Esophagus muscularis mucosa (tissue), 4 donors: ENCODE measurements at places on chromosomes 7 and 10. TPM values are rescaled to one million over a fixed set of nuclear protein-coding genes. Genes with fewer than 3 reads are reported as not detected.

- no peak for DNase-seq
- H3K27me3 ChIP-seq, result no peaks in the 10 kb centered on the region
- H3K27ac ChIP-seq, result no peak overlapping the region
Measured at GRCh38 chr10:23015021-23015707, 80.2 kb upstream of the MSRB2 start.

DNA sequence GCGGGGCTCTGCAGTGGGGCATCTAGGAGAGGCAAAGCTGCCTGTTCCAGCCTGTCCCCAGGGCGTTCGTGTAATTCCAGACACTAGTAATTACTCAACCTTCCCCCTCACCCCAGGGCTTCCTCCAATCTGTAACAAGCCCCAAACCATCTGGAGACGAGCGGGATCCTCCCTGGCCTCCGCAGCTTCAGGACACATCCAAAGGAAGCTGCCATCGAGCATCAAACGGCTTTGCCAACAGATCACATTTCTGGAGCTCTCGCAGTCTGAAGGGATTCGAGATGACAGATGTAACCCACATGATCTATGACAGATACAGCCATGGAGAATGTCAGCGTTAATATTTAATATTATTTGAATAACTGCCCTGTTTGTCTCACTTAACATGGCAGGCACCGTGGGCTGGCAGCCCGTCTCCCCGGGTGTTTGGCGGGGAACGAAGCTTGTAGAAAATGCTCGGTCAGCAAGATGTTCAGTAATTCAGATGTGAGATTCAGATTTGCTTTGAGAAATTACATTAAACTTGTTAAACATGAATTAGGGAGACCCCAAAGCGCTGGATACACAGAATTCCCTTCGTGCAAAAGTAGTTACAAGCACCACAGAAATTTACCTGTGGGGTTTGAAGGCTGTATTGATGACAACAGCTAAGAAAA lies 108.5 kb upstream of the C7orf33 start:
- H3K36me3 ChIP-seq, result no peaks in the 10 kb centered on the region
- H3K4me3 ChIP-seq, result no peak overlapping the region
- H3K27me3 ChIP-seq, result no peaks in the 10 kb centered on the region
- DNase-seq, result no peak

GRCh38 chr7:105218215-105218614 lies 170.5 kb downstream of the SRPK2 start:
- H3K4me1 ChIP-seq, result peaks cover 7% of the 10 kb centered on the region
- no peaks in the 10 kb centered on the region for H3K36me3 ChIP-seq
- H3K27ac ChIP-seq, result no peak overlapping the region
- H3K27me3 ChIP-seq, result no peaks in the 10 kb centered on the region
- H3K4me3 ChIP-seq, result no peak overlapping the region

GRCh38 chr7:107258737-107259136 lies 89.9 kb downstream of the HBP1 start:
- no peaks in the 10 kb centered on the region for H3K36me3 ChIP-seq
- no peak overlapping the region for H3K27ac ChIP-seq
- H3K27me3 ChIP-seq, result no peaks in the 10 kb centered on the region

DNA sequence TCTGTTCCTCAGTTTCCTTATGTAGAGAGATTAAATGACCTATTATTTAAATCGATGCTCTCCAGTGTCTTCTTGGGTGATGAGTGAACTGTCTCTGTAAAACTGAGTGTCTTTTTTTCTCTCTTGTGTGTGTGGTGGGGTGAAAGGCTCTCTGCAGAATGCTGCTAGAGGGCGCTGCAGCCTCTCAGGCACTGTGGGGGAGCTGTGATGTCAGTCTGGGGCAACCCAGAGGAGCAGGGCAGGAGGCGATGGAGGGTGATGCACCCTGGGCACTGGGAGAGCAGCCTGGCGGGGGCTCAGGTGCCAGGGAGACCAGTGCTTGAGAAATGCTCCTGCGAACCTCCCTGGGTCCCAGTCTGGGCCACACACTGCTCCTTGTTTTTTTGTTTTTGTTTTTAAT lies 110.1 kb upstream of the POM121L12 start:
- no peaks in the 10 kb centered on the region for H3K27me3 ChIP-seq
- H3K4me1 ChIP-seq, result no peaks in the 10 kb centered on the region
- H3K27ac ChIP-seq, result no peak overlapping the region

GRCh38 chr10:98556061-98556460 lies 109.3 kb upstream of the HPS1 start:
- no peaks in the 10 kb centered on the region for H3K4me1 ChIP-seq
- H3K36me3 ChIP-seq, result no peaks in the 10 kb centered on the region
- H3K27ac ChIP-seq, result no peak overlapping the region
- no peak for DNase-seq
- no peaks in the 10 kb centered on the region for H3K27me3 ChIP-seq

The HHEX gene
- 8.3 TPM for total RNA-seq

- H3K27ac ChIP-seq, result no peak overlapping the region
- no peaks in the 10 kb centered on the region for H3K36me3 ChIP-seq
- DNase-seq, result no peak
Measured at GRCh38 chr7:46972205-46972604, 609.7 kb downstream of the TNS3 start.

The PILRA gene
- total RNA-seq, result 3.3 TPM

DNA sequence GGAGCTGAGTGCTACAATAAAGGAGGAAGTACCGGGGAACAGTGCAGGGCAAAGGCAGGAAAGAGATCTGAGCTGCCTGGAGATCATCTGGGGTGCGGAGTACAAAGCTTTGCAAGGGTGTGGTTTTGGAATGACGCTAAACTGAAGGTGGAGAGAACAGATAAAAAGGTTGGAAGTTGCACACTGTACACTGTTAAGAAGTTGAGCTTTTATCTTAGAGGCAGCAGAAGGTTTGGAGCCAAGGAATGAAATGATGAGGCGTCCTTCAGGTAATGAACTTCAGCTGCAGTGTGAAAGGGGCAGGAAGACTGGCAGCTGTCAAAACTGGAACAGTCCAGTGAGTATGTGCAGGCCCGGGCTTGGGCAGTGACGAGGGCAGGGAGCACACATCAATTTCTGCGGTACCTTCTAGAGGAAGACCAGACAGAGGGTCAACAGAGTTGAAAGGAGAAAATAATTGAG lies 7.2 kb upstream of the ANKRD61 start:
- DNase-seq, result no peak
- peaks cover 3% of the 10 kb centered on the region for H3K4me1 ChIP-seq
- no peak overlapping the region for H3K4me3 ChIP-seq
- no peaks in the 10 kb centered on the region for H3K27me3 ChIP-seq
- H3K27ac ChIP-seq, result no peak overlapping the region
- H3K36me3 ChIP-seq, result peaks cover 80% of the 10 kb centered on the region

The LIPK gene
- not detected for total RNA-seq

GRCh38 chr10:77392236-77392721 lies 245.3 kb downstream of the KCNMA1 start:
- H3K27ac ChIP-seq, result peak overlapping the region; percentile 76
- no peak for DNase-seq
- H3K4me3 ChIP-seq, result no peak overlapping the region
- peaks cover 70% of the 10 kb centered on the region for H3K4me1 ChIP-seq
- no peaks in the 10 kb centered on the region for H3K36me3 ChIP-seq

DNA sequence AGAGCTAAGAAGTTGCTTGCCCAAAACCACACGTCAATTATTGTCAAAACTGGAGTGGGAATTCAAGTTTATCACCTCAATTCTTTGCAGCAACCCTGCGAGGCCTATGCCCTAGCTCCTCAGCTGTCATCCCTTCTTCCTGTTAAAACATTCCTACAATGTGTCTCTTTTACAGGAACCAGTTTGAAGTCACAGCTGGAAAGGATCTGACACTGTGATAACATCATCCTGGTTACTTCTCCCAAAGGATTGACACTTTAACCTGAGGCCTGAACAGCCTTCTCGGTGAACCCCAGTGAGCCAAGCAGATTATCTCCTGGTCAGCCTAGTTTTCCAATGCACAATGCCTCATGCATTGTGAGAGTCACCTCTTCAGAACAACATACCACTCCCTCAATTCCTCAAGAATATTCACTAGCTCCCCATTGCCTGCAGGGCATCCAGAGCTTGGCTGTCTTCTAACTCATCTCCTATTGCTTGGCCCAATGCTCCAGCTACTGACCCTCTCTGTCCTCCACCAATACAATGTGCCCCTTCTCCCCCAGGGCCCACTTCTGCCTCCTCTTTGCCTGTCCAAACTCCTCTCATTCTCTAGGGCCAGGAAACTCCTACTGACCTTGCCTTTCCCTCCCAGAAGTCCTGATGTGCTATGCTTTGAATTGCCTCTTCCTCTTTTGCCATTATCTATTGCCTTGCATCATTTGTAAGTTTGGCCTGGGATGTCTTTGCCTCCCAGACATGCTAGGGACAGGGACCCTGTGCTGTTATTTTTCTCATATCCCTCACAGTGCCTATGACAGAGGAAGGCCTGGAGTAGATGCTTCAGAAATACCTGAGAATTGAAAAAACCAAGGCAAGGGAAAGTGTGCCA lies 10.4 kb upstream of the DLG5 start:
- no peaks in the 10 kb centered on the region for H3K27me3 ChIP-seq
- H3K4me3 ChIP-seq, result no peak overlapping the region
- no peak overlapping the region for H3K27ac ChIP-seq
- H3K36me3 ChIP-seq, result no peaks in the 10 kb centered on the region
- peaks cover 28% of the 10 kb centered on the region for H3K4me1 ChIP-seq

The ZCWPW1 gene
- 7.6 TPM for total RNA-seq
